ENCODE measurements at places on chromosomes 5 and 9.

DNA sequence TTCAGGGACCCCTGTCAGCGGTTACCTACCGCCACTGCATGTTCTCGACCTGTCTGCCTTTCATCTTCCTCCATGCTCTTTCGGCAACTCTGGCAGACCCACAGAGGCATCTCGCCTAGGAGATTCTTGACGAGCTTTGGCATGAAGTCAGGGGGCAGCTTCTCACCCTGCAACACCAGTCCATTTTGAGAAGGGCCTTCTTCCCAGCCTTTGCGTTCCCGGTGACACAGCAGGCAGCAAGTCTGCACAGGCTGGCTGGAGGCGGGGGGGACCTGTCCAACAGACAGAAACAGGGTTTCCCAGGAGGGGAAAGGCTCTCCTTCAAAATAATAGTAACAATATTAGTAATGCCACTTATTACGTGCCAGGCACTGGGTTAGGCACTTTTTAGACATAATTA is 15.5 kb downstream of the FAM193B start:
- ATAC-seq, result no peak

- no peak for ATAC-seq
These were observed 126.1 kb downstream of the GAS1 start for GRCh38 chr9:86821006-86821845.

GRCh38 chr9:124454296-124454695 is 4.0 kb downstream of the ADGRD2 start:
- no peak for ATAC-seq

DNA sequence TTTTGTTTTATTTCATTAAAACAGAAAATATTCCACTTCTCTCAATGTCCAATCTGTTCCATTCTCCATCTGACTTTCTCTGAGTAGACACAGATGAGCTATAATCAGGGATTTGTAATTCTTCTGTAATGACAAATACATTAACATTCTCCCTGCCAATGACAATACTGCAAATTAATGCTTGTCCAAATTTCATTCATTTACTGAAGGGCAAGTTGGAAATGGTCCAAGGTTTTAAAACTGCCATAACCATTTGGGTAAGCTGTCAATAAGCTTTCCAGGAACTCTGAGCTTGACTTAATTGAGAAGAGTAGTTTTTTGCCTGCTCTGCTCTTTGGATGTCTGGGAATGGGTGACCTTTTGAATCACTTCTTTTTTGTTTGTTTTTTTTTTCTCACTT is 253.5 kb downstream of the DMRTA1 start:
- ATAC-seq, result no peak

DNA sequence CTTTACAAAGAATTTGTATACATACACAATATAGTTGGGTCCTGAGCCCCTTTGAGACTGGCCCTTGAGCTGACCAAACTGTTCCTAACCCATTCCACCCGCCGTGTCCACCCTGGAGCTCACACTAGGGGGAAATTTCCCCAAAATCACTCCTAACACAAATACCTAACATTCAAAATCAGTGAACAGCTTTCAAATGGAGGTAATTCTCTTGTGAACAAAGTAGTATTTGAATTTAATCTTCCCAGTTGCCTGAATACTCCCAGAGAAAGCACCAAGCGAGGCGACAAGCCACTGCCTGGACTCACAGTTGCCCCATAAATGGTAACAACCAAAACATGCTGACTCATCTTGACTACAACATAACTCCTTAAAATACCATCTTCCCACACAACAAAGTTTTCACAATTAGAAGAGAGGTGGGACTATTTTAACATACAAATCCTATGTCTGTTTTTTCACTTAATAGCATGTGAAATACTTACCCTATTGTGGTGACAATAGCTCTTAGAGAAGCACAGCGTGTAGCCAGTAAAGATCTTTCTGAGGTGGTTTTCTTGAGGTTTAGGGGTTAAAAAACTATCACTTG is 31.7 kb upstream of the SCAMP1 start:
- no peak for ATAC-seq

DNA sequence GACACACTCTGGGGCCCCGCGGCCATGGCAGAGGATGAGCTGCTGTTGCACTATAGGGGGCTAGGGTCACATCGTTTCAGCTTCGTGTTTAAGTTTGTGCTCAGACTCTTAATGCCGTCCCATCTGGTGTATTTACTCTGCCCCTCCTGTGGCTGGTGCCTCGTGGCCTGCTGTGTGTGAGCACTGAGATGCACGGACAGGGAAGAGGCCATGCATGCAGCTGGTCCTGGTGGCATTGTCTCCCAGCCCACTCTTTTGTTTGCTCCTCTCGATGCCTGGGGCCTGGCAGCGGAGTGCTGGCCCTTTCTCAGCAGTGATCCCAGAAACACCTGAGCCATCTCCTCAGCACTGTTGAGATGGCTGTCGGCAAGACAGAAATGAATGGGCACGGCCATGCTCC is 30.0 kb upstream of the PHF2 start:
- no peak for ATAC-seq

- no peak for ATAC-seq
These were observed 20.1 kb downstream of the STK10 start for GRCh38 chr5:172167895-172168294.

DNA sequence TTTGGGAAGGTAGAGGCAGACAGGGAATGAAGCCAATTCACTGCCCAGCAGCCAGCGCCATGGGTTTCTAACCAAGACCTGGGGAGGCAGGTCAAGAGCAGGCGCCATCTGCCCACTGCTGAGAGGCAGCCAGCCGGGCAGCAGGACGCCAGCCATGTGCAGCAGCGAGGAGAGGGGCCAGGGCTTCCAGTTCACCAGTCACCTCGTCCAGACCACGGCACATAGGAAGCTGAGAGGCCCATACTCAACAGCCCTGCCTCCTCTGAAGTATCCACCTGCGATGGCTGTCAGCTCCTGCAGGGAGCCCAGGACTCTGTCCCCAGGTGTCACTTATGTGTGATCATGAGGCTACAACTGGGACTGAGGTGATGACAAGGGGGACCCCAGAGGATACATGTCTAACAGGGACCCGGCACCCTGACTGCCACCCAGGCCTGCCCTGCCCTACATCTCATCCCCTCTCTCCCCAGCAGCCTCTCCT is 30.1 kb downstream of the IPPK start:
- no peak for ATAC-seq

DNA sequence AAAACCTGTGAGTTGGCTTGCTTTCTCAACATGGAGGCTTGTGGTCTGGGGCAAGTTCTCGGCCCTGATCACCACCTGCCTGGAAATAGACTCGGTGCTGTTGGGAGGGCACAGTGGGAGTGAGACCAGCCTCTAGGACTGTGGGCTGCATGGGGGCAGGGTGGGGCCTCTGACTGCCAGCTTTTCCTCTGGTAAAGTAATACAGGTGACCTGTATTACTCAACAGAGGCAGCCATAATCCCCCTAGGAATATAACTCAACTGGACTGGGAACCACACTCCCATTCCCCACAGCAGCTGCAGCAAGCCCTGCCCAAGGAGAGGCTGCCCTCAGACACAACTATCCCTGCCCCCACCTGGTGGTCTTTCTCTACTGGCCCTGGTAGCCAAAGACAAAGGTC is 72.8 kb downstream of the C9orf153 start:
- ATAC-seq, result no peak

GRCh38 chr5:173550641-173551040 is 65.8 kb downstream of the BOD1 start:
- ATAC-seq, result no peak

DNA sequence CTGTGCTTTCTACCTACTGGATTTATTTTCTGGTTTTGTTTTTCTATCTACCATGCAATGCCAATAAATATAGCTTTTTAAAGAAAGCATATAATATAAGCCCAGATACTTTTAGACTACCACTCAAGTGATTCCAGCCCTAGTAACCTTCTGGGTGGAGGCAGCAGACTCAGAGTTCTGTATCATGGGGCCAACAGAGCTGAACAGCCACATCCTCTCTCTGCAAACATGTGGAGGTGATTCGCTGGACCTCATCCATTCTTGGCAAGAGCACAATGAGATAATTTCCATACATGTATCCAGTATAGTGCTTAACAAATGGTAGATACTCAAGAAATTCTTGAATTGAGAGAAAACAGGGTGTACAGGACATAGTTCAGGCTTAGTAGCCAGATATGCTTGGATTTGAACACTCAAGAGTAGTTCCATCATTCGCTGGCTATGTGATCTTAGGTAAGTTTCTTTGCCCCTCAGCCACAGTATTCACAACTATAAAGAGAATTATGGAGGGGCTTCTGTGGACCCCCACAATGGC is 124.5 kb downstream of the ASTN2 start:
- ATAC-seq, result no peak

Data from activated T-helper 17 cell treated with anti-CD3 and anti-CD28 coated beads, Interleukin-2, amount 50 U/mL, for 72 hours (primary cell).